SK-N-SH (cell line): ENCODE measurements at places on chromosomes 5 and 9. TPM values are rescaled to one million over a fixed set of nuclear protein-coding genes. Genes with fewer than 3 reads are reported as not detected.

Gene C5orf46
- 4.1 and 7.1 TPM in 2 replicates for polyA plus RNA-seq

Gene PCDHGB7
- polyA plus RNA-seq = 14.2 and 19.1 TPM in 2 replicates

Gene ITGA2
- polyA plus RNA-seq = 38.2 and 52.1 TPM in 2 replicates

Gene CYSRT1
- polyA plus RNA-seq = 2.1 and 2.2 TPM in 2 replicates

Gene SLC6A19
- not detected in 2 replicates for polyA plus RNA-seq

GRCh38 chr5:88142886-88143692 lies 125.6 kb downstream of the TMEM161B start:
- no peak for DNase-seq
- H3K27ac ChIP-seq = no peak overlapping the region
- H3K36me3 ChIP-seq = no peaks in the 10 kb centered on the region
- H3K4me3 ChIP-seq = no peak overlapping the region

GRCh38 chr9:96015876-96016686 lies 140.6 kb downstream of the ERCC6L2 start:
- no peak overlapping the region for H3K4me3 ChIP-seq
- DNase-seq = no peak

GRCh38 chr9:30846651-30847050 lies 1537.8 kb upstream of the ACO1 start:
- no peak overlapping the region for H3K27ac ChIP-seq
- no peak for DNase-seq
- H3K4me3 ChIP-seq = no peak overlapping the region
- H3K4me1 ChIP-seq = no peaks in the 10 kb centered on the region

GRCh38 chr5:154576429-154576806 lies 98.4 kb upstream of the HAND1 start:
- H3K27me3 ChIP-seq = no peaks in the 10 kb centered on the region; the same call in 1 of the 2 replicates
- H3K36me3 ChIP-seq = no peaks in the 10 kb centered on the region
- peak; percentile 40 for DNase-seq

DNA sequence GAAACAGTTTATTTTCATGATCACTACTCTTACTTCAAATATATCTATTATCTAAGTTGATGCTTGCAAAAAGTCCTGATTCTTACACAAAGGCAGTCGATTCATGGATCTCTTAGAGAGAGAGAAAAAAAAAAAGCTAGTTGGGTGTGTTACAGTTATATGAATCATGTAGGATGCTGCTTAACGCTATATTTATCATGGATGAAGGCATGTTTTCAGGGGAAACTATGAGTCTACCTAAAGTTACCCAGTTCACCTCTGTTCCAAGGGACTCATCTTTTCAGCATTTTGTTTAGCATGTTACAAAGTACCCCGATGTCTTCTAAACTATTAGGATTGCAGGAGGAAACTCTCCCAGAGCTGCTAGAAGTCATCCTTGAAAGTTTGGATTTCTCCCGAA lies 13.5 kb downstream of the TMC1 start:
- no peaks in the 10 kb centered on the region for H3K27me3 ChIP-seq
- H3K36me3 ChIP-seq = no peaks in the 10 kb centered on the region
- DNase-seq = no peak
- H3K4me1 ChIP-seq = no peaks in the 10 kb centered on the region

DNA sequence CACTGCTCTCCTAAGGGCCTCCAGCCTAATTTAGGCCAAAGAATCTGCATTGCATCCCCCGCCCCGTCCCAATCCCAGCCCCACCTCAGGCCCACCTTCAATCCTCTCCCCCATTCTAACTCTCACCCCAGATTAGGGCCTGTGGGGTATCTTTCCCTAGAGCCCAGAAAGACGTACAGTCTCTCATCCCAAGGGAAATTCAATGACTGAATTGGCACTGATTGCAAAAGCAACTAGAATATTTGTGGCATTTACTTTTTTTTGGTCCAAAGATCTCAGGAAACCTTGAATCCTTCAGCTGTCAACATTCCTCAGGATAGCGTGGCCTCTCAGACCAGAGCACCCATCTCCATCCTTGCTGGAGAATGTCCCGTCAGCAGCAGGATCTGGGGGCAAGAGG lies 30.6 kb downstream of the TRMO start:
- H3K27ac ChIP-seq = no peak overlapping the region
- H3K4me1 ChIP-seq = no peaks in the 10 kb centered on the region
- no peak for DNase-seq
- H3K27me3 ChIP-seq = no peaks in the 10 kb centered on the region; the same call in 1 of the 2 replicates
- no peak overlapping the region for H3K4me3 ChIP-seq
- no peaks in the 10 kb centered on the region for H3K36me3 ChIP-seq

GRCh38 chr5:178147406-178147805 lies 6.3 kb downstream of the NHP2 start:
- H3K4me1 ChIP-seq = peaks cover 13% of the 10 kb centered on the region
- no peak for DNase-seq
- H3K36me3 ChIP-seq = peaks cover 86% of the 10 kb centered on the region
- H3K27ac ChIP-seq = no peak overlapping the region

GRCh38 chr5:143101725-143102386 lies 301.6 kb downstream of the NR3C1 start:
- H3K27ac ChIP-seq = peak overlapping the region; percentile 20; the same call in 1 of the 2 replicates
- peak; percentile 34 for DNase-seq
- H3K4me1 ChIP-seq = no peaks in the 10 kb centered on the region
- H3K36me3 ChIP-seq = peaks cover 5% of the 10 kb centered on the region
- H3K27me3 ChIP-seq = no peaks in the 10 kb centered on the region
- no peak overlapping the region for H3K4me3 ChIP-seq

GRCh38 chr9:93306579-93307091 lies 122.7 kb downstream of the WNK2 start:
- no peak overlapping the region for H3K4me3 ChIP-seq
- DNase-seq = peak; percentile 23
- H3K27ac ChIP-seq = no peak overlapping the region

- DNase-seq = no peak
- no peaks in the 10 kb centered on the region for H3K27me3 ChIP-seq
- H3K4me3 ChIP-seq = peak overlapping the region; percentile 52
- peak overlapping the region; percentile 91 for H3K27ac ChIP-seq
Measured at GRCh38 chr9:684941-685340, 156.6 kb upstream of the DMRT1 start.

DNA sequence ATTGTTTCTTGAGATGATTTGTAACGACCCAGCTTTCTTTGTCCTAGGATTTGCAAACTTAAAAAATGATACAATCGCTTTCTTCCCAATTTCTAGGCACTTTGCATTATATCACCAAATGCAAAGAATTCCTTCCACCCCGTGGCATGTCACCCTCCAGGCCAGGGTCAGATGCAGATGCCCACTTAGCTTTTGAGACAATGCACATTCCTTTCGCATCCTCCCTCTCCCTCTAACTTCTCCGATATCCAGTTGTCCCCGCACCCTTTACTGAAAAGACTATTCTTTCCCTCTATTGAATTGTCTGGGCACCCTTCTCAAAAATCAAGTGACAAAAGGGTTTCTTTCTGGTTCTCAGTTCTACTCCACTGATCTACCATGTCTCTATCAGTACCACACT lies 17.3 kb downstream of the RNF130 start:
- H3K4me1 ChIP-seq = peaks cover 7% of the 10 kb centered on the region
- no peak for DNase-seq
- no peak overlapping the region for H3K4me3 ChIP-seq
